ENCODE measurements at places on chromosomes 7 and 10. TPM values are rescaled to one million over a fixed set of nuclear protein-coding genes. Genes with fewer than 3 reads are reported as not detected.

GRCh38 chr10:33327751-33328150 lies 6.7 kb downstream of the NRP1 start:
- H3K4me3 ChIP-seq = no peak overlapping the region
- H3K36me3 ChIP-seq = peaks cover 12% of the 10 kb centered on the region
- no peak for DNase-seq
- peaks cover 4% of the 10 kb centered on the region for H3K4me1 ChIP-seq
- H3K27ac ChIP-seq = no peak overlapping the region

GRCh38 chr10:947051-947450 lies 15.5 kb upstream of the LARP4B start:
- DNase-seq = no peak
- no peak overlapping the region for H3K4me3 ChIP-seq
- no peaks in the 10 kb centered on the region for H3K36me3 ChIP-seq
- H3K27me3 ChIP-seq = no peaks in the 10 kb centered on the region
- no peaks in the 10 kb centered on the region for H3K4me1 ChIP-seq

DNA sequence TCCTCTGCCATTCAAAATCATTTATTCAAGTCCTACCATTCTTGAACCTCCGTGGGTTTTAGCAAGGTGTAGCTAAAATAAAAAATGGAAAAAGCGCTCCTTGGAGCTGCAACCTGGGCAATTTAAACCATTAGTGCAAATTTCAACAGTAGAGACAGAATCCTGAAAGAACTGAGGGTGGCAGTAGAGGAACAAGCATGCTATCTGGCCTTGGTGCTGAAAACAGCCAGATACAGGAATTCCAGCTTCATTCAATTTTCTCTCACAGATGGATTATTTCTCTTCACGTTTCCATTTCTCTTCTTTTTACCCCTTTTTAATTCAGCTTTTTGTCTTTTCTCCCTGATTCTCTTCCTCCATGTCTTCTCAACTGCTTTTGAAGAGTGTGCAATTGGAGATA lies 77.7 kb downstream of the OTUD1 start:
- no peak for DNase-seq
- H3K4me3 ChIP-seq = no peak overlapping the region
- H3K36me3 ChIP-seq = no peaks in the 10 kb centered on the region
- H3K4me1 ChIP-seq = no peaks in the 10 kb centered on the region
- H3K27ac ChIP-seq = no peak overlapping the region

- H3K4me3 ChIP-seq = no peak overlapping the region
- H3K27ac ChIP-seq = no peak overlapping the region
- peaks cover 12% of the 10 kb centered on the region for H3K4me1 ChIP-seq
Observed at GRCh38 chr7:1012004-1012715, 29.2 kb downstream of the CYP2W1 start.

- DNase-seq = no peak
- no peak overlapping the region for H3K4me3 ChIP-seq
- no peak overlapping the region for H3K27ac ChIP-seq
- no peaks in the 10 kb centered on the region for H3K4me1 ChIP-seq
Observed at GRCh38 chr10:127313996-127314700, 117.8 kb upstream of the INSYN2A start.

- H3K27me3 ChIP-seq = no peaks in the 10 kb centered on the region
- no peak overlapping the region for H3K4me3 ChIP-seq
- DNase-seq = no peak
- no peaks in the 10 kb centered on the region for H3K36me3 ChIP-seq
- no peaks in the 10 kb centered on the region for H3K4me1 ChIP-seq
Observed at GRCh38 chr10:13902868-13903587, 316.3 kb downstream of the PRPF18 start.

DNA sequence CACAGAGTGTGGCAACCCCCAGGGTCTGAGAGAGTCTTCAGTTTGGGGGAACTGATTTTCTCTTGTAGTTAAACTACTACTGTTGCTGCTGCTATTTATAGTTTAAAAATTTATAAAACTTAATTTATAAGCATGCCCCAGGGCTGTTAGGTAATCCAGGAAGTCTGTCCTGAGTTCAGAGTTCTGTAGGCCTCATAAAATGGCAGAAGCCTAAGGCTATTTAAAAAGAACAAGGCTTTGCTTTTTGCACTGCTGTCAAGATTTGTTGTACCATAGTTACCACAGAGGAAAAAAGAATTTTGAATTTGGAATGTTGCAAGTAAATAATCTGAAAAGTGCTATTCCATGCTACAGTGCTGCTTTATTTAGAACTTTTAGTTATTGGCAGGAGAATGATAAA lies 66.1 kb downstream of the AGK start:
- no peaks in the 10 kb centered on the region for H3K36me3 ChIP-seq
- H3K4me1 ChIP-seq = no peaks in the 10 kb centered on the region
- DNase-seq = no peak
- H3K27ac ChIP-seq = no peak overlapping the region
- H3K27me3 ChIP-seq = no peaks in the 10 kb centered on the region

DNA sequence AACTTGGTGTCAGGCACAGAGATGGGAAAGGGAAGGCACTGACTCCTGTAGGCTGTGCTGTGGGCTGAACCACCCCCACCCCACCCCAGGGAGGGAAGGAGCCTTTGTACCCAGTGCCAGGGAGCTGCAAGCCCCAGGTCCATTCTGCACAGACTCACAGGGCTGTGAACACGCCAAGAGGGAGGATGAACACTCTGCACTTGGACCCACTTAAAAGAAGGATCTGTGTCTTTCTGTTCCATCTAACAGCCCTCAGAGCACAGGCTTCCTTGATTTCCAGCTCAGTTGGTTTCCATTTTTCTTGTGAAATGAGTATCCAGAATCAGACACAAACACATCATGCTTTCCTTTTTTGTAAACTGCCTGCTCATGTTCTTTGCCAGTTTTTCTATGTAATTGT lies 84.9 kb downstream of the GRB10 start:
- no peaks in the 10 kb centered on the region for H3K27me3 ChIP-seq
- no peaks in the 10 kb centered on the region for H3K4me1 ChIP-seq
- no peak overlapping the region for H3K4me3 ChIP-seq
- H3K36me3 ChIP-seq = no peaks in the 10 kb centered on the region

DNA sequence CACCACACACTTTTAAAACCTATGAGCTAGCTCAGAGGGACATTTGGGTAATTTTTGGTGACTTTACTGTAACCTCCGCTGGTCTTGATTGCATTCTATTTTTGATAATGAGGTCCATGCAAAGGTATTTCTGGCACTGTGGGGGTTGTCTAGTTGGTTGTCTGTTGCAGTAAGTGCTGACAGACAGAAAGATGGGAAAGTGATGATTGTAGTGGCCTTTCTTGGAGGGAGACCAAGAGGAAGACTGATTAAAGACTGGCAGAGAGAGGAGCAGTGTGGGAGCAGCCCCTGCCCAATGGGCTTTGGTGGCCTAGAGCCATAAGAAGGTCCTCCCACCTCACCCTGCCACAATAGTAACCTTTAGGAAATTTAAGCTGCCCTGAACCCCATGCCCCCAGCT lies 173.4 kb upstream of the CTBP2 start:
- no peak for DNase-seq
- no peak overlapping the region for H3K27ac ChIP-seq
- no peaks in the 10 kb centered on the region for H3K27me3 ChIP-seq
- no peaks in the 10 kb centered on the region for H3K36me3 ChIP-seq
- H3K4me3 ChIP-seq = no peak overlapping the region

DNA sequence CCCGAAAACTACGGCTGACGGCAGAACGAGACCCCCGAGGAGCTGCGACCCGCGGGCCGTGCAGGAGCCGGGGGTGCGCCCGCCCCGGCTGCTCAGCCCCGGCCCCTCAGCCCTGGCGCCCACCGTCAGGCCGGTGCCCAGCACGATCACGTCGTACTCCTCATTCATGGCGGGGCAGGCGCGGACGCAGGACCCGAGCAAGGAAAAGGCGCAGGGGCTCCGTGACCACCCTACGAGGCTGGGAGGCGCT lies 218 bp downstream of the GDI2 start:
- peak overlapping the region; percentile 99 for H3K27ac ChIP-seq
- no peaks in the 10 kb centered on the region for H3K27me3 ChIP-seq
- no peaks in the 10 kb centered on the region for H3K36me3 ChIP-seq

DNA sequence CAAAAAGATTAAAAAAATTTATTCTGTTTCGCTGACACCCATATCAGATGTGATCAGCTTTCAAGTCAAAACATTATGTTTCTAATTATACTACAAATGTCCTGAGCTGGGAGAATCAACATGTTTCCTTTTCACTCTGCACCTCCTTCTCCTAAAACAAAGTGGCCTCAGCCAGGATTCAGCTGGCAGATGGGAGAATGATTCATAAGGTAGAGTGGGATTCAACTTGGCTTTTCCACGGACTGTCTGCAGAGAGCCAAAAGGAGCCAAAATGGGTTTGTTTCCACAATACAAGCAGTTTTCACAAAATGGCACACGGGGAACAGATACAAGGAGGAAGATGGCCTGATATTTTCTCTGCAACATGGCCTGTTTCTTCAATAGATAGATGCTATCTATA lies 376.5 kb upstream of the PRKCQ start:
- H3K4me3 ChIP-seq = no peak overlapping the region
- no peak for DNase-seq
- no peaks in the 10 kb centered on the region for H3K4me1 ChIP-seq
- no peaks in the 10 kb centered on the region for H3K36me3 ChIP-seq
- H3K27me3 ChIP-seq = no peaks in the 10 kb centered on the region
- H3K27ac ChIP-seq = no peak overlapping the region

GRCh38 chr10:61463035-61463909 lies 10.1 kb upstream of the TMEM26 start:
- no peak overlapping the region for H3K4me3 ChIP-seq
- H3K4me1 ChIP-seq = no peaks in the 10 kb centered on the region
- H3K36me3 ChIP-seq = no peaks in the 10 kb centered on the region
- DNase-seq = no peak
- no peaks in the 10 kb centered on the region for H3K27me3 ChIP-seq
- peak overlapping the region; percentile 30 for H3K27ac ChIP-seq

DNA sequence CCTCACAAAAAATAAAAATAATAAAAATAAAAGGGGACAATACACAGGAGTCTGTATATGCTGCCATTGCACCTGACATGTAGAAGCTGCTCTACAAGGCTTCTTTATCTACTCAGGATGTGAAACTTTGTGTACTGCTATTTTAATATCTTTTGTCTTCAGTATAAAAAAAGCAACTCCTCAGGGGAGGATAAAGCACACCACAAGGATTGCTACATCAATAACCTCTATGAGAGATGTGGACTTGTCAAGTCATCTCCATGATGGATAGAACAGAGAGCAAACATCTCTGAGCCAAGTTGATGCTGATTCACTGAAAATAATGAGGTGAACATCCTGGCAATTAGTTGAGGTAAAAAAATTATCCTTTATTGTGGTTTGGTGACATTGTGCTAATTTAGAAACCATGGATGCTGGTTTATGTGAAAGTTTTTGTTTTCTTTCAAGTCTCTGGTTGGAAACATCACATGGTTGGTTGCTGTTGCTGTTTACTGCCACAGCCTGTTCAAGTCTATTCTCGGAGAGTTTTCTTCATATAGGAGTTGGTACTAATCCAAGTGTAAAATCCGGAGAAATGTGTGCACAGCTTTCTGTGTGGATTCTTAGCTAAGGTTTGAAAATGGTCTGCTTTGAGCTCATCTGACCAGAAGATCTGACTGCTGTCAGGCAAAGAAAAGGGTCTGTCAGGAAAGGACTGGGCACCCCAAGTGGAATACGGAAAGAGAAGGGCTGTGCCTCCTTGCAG lies 1.5 kb upstream of the HECW1 start:
- H3K27ac ChIP-seq = no peak overlapping the region
- H3K4me3 ChIP-seq = no peak overlapping the region
- peaks cover 70% of the 10 kb centered on the region for H3K27me3 ChIP-seq

- no peak overlapping the region for H3K4me3 ChIP-seq
- no peaks in the 10 kb centered on the region for H3K4me1 ChIP-seq
- peak; percentile 65 for DNase-seq
- no peaks in the 10 kb centered on the region for H3K36me3 ChIP-seq
Observed at GRCh38 chr10:119289227-119289920, 82.0 kb downstream of the GRK5 start.

DNA sequence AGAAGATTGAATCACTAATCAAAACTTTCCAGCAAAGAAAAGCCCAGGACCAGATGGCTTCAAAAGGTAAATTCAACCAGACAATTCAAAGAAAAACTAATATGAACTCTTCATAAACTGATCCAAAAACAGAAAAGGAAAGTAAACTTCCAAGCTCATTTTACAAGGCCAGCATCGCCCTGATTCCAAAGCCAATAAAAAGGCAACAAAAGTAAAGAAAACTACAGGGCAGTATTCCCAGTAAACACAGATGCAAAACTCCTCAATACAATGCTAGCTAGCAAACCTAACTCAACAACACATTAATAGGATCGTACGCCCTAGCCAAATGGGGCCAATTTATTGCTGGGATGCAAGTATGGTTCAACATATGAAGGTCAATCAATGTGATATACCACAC lies 53.1 kb downstream of the RNF32 start:
- H3K36me3 ChIP-seq = no peaks in the 10 kb centered on the region
- H3K4me1 ChIP-seq = no peaks in the 10 kb centered on the region
- H3K27me3 ChIP-seq = no peaks in the 10 kb centered on the region
- no peak for DNase-seq
- H3K4me3 ChIP-seq = no peak overlapping the region

DNA sequence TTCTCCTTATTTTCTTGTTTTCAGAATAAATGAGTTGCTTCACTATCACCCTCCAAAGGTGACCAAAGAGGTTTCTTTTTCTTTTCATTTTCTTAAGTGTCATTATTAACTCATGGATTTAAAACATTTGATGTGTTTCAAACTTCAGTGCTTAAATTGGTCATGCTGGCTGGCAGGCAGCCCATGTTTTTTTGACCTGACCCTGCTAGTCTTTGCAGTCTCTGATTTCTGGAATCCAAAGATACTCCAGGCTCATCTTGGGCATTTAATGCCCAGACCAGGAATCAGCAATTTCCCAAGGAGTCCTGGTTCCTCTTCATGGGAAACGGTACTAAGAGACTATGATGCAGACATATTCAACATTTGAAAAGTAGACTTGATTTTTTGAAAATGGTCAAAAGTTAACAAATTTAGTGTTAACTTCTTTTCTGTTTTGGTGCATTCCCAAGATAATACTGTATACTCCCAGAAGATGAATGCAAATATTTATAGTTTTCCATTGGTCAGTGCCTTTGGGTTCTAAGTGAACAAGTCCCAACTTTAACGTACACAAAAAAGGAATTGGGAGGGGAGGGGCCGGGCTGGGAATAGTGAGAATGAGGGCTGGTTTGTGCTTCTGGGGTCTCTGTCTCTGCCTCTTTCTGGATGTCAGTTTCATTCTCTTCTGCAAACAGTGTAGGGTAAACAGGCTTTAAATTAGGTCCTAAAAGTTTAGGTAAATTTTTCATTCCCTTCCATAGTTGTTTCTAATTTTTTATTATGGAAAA lies 19.8 kb downstream of the NUB1 start:
- H3K4me3 ChIP-seq = no peak overlapping the region
- H3K4me1 ChIP-seq = peaks cover 8% of the 10 kb centered on the region
- H3K27ac ChIP-seq = no peak overlapping the region
- peaks cover 17% of the 10 kb centered on the region for H3K36me3 ChIP-seq

ADGRA1 gene
- total RNA-seq = 0.14 TPM

FAM237B gene
- total RNA-seq = not detected

DNAH11 gene
- 0.14 TPM for total RNA-seq

INSYN2A gene
- total RNA-seq = 1.1 TPM

TAS2R5 gene
- 1.8 TPM for total RNA-seq

RBM17 gene
- 63.1 TPM for total RNA-seq

ZNF282 gene
- 11.8 TPM for total RNA-seq

CPN1 gene
- total RNA-seq = not detected

EPC1 gene
- 46.0 TPM for total RNA-seq

Data from sigmoid colon (tissue), 7 donors.